ENCODE measurements at places on chromosomes 2 and 18.
A peak's percentile ranks its signal among the peaks of the same experiment; 100 is the strongest.

GRCh38 chr2:16330982-16331381, 334.7 kb downstream of the CYRIA start:
- no peak for DNase-seq

DNA sequence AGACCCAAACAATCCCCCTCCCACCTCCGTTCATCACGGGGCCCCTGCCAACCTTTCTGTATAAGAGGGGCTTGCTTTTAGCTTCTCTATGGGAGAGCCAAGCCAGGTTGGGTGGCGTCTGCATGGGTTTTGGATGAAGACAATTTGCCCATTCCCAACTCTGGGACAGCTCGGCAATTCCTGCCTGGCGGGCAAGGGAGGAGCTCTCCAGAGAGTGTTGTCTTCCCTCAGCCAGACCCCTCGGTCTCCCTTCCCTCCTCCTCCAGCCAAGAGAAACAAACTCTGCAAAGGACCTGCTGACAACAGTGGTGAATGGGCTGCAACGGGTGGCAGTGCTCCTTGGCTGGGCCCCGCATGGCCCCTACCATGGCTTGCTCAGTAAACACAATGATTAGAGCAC, 267.2 kb upstream of the HDAC4 start:
- no peak for DNase-seq

GRCh38 chr2:191977754-191978153, 130.9 kb upstream of the CAVIN2 start:
- no peak for DNase-seq

DNA sequence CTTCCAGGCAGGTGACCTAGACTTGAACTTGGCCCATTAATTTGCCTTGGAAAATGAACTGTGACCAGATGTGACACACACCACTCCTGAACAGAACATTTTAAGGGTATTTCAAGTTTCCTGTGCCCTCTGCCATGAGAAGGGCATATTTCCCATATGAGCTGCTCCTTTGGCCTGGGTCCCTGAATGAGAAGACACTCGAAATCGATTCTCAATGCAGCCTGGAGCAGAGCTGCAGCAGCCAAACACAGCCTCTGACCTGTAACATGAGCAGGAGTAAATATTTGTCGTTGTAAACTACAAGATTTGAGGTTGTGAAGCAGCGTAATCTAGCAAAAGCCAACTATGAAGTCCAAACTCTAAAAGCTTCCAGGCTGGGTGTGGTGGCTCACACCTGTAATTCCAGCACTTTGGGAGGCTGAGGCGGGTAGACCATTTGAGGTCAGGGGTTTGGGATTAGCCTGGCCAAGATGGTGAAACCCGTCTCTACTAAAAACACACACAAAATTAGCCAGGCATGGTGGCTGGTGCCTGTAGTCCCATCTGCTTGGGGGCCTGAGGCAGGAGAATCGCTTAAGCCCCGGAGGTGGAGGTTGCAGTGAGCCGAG, 30.1 kb upstream of the SOS1 start:
- no peak for DNase-seq

DNA sequence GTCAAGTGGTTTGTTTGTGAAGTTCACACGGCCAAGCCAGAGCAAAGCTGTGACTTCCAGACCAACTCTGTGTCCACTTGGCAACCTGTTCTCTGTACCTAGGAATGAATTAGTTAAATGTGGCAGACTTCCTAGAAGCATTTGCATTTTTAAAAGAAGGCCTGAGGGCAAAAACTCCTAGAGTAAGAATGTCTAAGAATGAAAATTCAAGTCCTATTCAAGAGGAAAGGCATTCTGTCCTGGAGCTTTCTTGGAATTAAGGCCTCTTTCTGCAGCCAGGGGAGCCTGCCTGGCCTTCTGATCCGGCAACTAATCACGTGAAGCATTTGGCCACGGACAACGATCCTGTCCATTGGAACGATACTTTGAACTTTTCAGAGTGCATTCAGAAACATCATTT, 155.0 kb downstream of the SETBP1 start:
- no peak for DNase-seq

DNA sequence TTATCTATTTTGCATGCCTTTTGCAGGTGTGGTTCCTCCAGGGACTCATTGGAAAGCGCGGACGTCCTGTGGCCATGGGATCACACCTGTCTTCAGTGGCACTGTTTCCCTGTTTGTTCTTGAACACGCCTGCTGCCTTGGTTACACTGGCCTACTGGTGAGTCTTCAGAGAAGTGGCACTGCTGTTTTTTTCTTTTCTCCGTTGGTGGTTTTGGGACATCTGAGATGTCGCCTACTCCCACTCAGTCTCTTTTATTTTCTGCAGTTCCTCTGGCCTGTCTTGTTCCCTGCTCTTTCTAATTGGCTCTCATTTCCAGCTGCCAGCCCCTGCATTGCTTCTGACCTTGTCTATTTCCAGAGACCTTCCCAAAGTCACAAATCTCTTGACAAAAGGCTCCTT, 35.7 kb upstream of the POU3F3 start:
- no peak for DNase-seq

- DNase-seq, result no peak
Observed at GRCh38 chr2:141692829-141693228, 438.0 kb downstream of the LRP1B start.

DNA sequence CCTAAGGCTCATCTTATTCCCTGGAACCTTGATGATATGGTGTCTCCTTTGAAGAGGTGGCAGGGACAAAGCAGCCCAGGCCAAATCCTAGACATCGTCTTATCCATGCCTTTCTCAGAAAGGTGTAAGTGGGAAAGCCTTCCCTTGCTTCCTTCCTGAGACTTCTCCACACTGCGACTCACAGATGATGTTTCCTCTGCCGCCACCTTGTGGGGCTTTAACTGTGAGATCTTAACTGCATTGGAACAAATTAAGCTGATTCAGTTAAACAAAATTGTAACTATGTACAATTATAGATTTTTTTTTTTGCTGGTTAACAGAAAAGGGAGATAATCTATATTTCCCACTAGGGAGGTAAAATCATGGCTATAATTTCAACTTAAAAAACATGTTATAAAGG, 10.0 kb upstream of the GCA start:
- DNase-seq, result no peak

DNA sequence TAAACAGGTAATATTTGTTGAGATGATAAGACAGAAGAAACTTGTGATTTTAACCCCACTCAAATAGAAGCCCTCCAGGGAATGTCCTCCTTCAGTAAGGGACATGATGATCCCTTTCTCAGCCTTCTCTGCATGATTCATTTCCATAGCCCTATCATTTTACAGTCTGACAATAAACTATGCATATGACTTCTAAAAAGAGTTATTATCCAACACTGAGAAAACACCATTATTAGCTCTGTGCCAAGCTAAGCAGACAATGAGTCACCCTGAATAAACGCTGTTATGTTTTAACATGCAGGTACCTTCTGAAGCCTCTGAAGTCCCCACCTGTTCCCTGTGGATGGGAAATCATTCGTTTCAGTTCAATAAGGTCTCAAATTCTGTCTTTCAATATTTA, 54.7 kb downstream of the DTNB start:
- no peak for DNase-seq

DNA sequence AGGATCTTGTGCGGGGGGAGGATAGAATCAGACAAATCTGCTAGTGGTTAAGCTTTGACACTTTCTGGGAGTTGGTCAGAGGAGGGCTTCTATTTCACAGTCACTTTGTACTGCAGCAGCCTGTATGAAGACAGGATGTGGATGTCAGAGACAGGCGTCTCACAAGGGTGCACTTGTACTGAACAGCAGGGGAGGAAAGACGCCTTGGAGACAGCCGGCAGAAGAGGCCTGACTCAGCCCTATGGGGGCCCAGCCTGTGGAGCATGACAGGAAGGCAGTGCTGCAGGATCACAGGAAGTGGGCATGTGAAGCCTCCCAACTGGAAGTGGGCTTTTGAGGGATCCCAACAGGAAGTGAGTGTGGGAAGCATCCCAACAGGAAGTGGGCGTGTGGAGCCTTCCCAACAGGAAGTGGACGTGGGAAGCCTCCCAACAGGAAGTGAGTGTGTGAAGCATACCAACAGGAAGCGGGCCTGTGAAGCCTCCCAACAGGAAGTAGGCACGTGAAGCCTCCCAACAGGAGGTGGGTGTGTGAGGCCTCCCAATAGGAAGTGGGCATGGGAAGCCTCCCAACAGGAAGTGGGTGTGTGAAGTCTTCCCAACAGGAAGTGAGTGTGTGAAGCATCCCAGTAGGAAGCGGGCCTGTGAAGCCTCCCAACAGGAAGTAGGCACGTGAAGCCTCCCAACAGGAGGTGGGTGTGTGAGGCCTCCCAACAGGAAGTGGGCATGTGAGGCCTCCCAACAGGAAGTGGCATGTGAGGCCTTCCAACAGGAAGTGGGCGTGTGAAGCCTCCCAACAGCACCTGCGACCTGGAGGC, 212.3 kb downstream of the SNTG2 start:
- no peak for DNase-seq

GRCh38 chr2:31322371-31322770, 88.4 kb downstream of the EHD3 start:
- DNase-seq, result no peak

DNA sequence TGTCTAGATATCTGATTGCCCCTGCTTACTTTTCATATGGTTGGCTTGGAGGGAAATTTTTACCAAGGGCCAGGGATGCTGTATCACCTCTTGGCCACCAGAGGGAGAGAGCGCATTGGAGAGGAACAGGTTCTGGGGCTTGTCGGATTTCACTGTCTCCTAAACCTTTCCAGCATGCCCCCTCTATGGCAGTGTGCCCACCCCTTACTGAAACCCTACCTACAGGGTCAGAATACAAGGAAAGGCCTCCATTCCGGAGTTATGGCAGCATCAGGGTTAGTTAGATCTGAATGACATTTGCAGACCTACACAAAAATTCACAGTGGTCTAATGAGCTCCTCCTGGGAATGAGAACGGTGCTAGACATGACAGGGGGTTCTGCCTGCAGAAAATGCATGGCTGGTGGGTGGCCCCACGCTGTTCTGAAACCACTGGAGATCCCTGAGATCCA, 5.8 kb downstream of the SLC14A2 start:
- peak; percentile 4 for DNase-seq

DNA sequence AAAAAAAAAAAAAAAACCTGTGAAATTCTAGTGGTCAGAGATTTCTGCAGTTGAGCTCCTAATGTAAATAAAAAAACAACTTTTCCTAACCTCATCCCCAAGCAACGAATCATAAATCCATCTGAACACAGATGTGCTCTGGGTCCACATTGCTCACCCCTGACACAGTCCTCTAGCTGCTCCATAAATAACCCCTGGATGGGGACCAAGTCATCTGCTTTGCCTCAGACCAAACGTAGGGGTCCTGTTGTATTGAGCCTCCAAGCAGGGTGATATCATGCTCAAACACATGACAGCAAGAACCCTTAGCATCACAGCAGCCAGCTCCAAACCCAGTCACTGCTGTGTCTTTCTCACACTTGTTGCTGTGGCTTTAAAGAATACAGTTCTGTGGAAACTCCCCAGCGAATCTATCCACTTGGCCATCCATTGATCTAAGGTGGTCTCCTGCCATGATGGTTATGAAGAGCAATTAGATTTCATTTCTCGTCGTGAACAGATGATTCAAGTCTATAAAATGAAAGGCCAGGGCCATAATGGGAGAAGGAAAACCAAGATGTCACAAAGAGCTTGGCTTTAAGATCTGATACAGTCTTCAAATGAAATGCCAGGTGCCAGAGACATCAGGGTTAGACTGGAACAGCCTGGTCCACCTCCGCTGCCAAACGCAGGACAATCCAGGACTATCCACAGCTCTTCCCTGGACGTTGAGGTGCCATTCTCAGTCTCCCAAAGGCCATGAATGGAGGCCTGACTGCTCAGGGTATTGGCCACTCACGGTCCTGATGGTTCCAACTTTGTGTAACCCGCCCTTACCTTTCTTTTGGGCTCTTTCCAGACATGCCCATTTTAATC, 39.0 kb downstream of the TBC1D8 start:
- no peak for DNase-seq

Data from activated CD4-positive, CD25-positive, alpha-beta regulatory T cell treated with anti-CD3 and anti-CD28 coated beads, Interleukin-2, amount 50 U/mL, for 16 hours (primary cell).